ENCODE measurements at places on chromosomes 6 and 20.

DNA sequence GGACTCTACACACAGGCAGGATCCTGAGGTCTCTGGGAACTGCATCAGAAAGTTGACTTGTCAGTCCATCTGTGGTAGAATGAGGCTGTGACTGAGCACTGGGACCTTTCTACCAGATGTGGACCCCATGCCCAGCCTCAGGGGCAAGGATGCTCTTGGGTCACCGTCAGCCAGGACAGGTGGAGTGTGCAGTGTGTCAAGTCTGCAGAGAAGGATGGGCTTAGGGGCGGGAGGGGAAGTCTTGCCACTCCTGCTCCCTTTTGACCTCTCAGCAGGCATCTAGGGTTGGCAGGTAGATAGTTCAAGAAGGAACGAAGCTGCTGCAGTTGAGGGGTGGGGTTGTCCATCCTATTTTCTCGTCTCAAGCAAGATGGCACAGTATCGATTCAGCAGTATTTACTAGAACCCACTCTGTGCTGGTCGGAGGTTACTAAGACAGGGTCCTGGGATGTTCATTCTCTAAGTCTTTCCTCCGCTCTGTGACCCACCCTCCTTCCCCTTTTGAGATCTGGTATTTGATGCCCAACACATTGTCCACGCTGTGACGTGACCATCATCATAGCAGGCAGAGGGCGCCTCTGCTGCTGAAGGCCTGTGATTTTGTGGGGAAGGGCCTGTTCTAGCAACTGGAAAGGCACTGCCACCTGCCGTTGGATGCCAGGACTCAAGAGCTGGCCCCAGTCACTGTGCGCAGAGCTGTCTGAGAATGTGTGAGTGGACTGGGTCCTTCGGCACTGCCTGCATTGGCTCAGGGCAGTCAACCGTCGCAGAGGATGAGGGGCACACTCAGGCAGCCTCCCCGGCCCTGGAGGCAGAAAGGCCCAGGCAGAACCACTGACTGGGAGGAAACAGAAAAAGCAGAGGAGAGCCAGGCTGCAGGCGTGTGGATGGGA lies 23.2 kb downstream of the RBCK1 start:
- no peak for DNase-seq

DNA sequence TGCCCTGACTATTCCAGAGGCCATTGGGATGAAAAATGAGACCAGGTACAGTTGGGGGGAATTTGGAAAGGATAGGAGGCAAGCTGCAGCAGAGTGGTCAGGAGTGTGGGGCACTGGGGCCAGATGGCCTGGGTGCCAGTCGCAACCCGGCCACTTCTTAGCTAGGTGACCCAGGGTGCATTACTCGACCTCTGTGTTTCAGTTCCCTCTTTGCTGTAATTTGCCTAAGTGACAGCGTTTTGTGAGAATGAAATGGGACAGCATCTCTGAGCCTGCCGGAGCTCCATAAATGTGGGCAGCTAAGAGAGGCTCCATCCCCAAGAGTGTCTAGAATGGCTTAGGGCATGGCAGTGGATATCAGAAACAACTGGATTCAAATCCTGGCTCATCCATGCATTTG lies 13.9 kb downstream of the LRFN2 start:
- DNase-seq, result no peak

- DNase-seq, result no peak
These were observed 1.1 kb upstream of the NECAB3 start for GRCh38 chr20:33675136-33675959.

GRCh38 chr6:51411496-51412125 lies 592.9 kb downstream of the TFAP2B start:
- no peak for DNase-seq

DNA sequence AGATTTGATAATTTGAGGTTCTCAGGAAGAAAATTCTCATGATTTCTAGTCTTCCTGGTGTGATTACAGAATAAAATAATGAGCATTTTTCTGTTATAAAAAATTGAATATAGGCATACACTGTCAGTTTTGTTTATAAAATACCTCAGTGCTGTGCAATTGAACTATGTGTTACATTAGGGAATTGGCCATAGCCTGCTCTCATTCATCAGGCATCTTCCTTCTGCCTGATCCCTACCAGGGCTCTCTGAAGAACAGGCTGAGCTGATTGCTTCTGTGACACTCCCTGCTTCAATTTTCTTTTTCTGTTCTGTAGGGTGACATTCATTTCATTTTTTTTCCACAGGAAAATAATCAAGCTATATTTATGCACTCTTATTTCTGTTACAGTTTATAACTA lies 162.8 kb downstream of the PHF3 start:
- DNase-seq, result no peak

DNA sequence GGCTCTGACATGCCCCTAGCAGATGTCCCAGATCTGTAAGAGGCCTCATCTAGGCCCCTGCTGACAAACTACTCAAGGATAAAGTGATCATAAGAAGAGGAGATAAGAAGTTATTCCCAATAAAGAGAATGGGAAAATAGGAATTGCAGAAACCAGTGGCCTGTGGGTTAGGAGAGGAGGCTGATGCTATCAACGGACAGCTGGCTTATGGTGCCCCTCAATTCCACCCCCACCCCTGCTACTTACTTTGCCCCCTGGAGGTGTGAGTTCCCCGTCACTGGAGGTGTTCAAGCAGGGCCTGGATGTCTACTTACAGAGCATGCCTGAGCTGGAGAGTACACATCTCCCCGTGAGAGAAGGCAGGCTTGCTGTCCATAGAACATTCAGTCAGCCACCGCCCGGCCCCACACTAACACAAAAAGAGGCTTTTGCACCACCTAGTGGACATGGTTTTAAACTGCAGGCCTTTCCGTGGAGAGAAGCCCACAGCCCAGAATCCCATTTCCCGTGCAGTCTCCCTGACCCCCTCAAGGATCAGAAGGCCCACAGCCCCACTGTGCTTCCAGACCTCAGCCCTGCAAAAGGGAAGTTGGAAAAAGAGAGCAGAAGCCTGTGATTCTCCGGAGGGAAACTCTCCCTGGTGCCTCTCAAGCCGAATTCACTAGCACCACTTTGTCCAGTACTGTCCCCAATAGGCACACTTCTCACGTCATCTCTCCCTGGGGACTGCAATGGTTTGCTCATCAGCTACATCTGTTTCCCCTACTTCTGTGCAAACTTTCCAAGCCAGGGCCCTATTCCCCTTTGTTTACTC lies 23.8 kb upstream of the BNIP5 start:
- peak; percentile 73 for DNase-seq

DNA sequence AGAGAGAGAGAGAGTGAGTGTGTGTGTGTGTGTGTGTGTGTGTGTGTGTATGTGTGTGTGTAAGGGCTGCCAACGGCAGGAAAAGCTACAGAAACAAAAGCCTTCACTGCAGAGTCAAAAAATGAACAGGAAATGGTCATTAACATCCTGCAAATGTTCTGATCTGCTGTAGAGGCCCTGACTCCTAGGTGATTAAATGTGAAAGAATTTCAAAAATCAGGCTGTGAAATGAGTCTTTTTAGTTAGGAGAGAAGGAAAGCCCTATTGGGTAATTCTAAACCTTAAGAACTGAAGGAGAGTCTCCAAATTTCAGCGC lies 166.5 kb upstream of the MYLIP start:
- DNase-seq, result no peak

- DNase-seq, result no peak
These were observed 10.8 kb downstream of the SENP6 start for GRCh38 chr6:75612434-75612833.

DNA sequence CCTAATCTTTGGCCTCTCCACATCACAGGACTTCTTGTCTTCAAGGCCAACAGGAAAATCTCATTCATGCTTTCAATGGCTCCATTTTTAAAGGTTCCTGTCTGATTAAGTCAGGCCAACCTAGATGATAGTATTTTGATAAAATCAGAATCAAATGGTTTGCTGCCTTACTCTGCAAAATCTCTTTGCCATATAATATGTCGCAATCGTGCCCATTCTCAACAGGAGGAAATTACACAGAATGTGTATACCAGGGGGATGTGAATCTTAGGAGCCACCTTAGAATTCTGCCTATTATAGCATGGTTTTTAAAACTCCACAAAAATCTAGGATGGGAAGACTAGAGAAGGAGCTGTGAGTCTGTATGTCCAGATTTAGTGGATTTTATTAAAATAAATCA lies 612.9 kb upstream of the MAN1A1 start:
- no peak for DNase-seq

GRCh38 chr20:38979842-38980241 lies 17.7 kb downstream of the DHX35 start:
- DNase-seq, result no peak

DNA sequence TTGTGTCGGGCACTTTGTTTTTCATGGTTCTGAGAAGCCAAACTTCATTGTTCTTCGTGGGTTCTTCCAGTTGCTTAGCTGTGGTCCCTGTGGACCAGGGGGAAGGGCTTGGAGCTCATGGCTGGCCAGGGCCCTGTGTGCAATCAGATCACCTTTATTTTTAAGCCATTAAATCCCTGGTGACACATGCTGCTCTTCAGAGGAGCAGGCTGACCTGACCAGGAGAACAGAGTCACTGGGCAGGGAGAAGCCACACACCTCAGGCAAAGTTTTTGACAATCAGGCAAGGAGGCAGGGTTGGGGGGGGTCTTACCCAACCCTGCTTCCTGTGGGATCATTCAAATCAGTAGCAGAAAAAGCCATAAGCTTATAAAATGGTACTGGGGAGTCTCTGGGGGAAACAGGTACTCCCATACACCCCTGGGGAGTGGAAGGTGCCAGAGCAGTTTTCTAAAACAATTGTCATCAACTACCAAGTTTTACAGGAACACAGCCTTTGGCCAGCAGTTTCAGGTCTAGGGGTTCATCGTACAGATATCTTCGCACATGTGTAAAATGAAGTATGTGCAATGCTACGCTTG lies 37.0 kb upstream of the PREX1 start:
- DNase-seq, result no peak

GRCh38 chr6:150685860-150686259 lies 86.2 kb downstream of the PLEKHG1 start:
- DNase-seq, result peak; percentile 72

DNA sequence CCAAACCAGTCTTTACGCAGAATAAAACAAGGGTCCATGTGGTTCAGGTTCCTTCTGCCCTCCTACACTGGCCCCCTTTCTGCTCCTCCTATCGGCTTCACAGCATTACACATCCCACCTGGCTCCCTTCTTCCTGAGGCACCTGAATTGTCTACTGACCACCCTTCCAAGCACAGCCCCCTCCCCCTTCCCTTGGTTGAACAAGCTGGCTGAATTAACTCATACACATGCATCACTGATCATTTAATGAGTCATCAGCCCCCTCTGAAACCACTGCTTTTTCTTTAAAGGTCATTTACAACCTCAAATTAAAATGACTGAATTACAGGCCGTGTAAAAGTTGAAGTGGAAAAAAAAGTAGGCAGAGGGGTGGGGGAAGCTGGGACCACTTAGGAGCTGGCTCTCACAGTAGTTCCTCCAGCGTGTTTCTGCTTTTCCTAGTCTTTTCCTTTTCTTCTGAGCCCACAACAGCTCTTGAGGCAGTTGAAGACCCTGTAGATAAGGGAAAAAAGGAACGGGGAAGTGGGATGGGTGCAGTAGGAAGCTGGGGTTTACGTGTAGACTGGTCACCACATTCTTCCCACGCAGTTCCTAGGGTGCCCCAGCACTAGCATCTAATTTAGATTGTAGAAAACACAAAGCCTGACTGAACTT lies 67.6 kb downstream of the FYN start:
- no peak for DNase-seq

DNA sequence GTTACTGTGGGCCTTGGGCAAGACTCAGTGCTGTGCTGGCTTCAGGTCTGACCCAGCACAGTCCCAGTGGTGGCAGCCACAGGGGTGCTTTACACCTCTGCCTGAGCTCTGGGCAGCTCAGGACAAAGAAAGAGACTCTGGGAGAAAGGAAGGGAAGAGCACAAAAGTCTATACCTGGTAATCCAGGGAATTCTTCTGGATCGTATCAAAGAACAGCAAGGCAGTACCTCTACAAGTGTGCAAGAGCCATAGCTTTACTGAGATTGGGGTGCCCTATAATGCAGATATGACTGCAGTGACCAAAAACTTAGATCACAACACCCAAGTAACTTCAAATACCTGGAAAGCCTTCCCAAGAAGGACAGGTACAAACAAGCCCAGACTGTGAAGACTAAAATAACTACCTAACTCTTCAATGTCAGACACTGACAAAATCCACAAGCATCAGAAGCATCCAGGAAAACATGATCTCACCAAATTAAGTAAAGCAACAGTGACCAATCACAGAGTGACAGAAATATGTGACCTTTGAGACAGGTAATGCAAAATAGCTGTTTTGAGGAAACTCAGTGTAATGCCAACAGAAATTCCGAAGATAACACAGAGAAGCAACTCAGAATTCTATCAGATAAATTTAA lies 47.9 kb upstream of the LIN28B start:
- no peak for DNase-seq

GRCh38 chr6:118709859-118710350 lies 58.5 kb upstream of the CEP85L start:
- no peak for DNase-seq

DNA sequence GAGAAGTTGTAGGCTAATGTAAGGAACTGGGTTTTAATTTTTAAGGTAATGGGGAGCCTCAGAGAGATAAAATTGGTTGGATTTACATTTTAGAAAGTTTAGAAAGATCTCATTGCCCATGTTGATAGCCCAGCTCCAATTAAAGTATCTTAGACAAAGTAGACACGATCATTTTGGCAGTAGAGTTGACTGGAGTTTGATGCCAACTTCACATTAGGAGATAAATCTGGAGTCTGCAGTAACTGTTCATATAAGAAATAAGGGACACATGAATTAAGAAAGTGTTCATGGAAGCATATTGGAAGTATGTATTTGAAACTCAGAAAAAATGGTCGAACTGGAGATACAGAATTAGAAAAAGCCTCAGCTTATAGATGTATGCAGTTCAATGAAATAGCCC lies 12.6 kb upstream of the E2F3 start:
- DNase-seq, result no peak

DNA sequence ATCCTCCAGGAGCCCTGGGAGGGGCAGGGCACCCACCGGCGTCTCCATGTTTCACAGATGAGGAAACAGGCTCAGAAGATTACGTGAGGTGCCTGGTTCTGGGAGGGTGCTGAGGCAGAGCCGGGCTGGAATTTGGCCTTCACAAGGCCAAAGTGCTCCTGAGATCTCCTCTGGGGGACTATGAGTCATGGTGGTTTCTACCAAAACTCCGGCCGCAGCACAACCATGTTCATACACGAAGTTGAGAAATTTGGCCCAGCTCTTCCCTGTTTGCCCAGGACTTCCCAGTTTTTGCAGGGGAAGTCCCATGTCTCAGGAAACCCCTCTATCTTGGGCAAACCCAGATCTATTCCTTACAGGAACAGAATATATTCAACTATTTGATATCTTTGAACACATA lies 172.9 kb upstream of the CDYL start:
- DNase-seq, result no peak

GRCh38 chr6:119129968-119130484 lies 51.6 kb upstream of the FAM184A start:
- DNase-seq, result no peak

- no peak for DNase-seq
These were observed 4.0 kb upstream of the ZC3H12D start for GRCh38 chr6:149488815-149489214.

DNA sequence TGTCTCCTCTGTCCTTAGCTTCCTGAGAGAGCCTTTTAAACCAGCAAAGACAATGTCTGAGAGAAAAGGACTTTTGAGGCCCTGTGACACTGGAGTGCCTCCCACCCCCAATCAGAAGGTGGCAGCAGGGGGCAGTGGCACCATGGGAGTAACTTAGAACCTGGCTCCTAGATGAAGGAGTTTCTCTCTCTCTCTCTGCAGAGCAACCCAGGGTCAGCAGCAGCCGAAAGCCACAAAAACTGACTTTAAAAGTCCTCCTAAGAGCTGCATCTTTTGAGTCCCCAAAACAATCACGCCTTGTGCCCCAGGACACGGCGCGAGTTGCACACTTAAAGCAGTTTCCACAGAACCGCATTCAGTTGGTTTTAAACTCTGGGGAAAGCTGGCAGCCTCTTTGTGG lies 5.3 kb upstream of the TCP11 start:
- peak; percentile 53 for DNase-seq

GRCh38 chr6:36605560-36606391 lies 11.6 kb downstream of the SRSF3 start:
- no peak for DNase-seq

Measured in liver (tissue), 10 donors.